Stimulated activated naive CD4-positive, alpha-beta T cell treated with Interleukin-2 at 50 U/mL for 16 hours (primary cell): ENCODE measurements at places on chromosomes 4 and X.

DNA sequence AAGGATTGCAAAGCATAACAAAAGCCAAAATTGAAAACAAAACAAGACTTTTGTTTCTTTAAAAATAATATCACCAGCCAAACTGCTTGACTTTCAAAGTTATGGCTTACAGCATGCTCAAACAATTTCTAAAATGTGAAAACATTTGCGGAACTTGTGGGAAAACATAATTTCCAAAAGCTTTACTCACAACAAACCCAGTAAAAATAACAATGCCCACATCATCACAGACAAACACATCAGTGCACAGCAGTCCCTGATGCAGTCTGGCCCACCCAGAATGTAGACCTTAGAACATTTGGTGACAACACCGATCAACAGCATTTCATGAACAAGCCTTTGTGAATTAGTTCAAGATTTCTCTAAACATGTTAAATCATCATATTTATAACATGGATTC, 98.9 kb downstream of the ARHGAP6 start:
- no peak for DNase-seq

GRCh38 chr4:139568206-139568955, 12.4 kb upstream of the SETD7 start:
- no peak for DNase-seq

GRCh38 chr4:82610041-82610440, 48.3 kb upstream of the TMEM150C start:
- no peak for DNase-seq

DNA sequence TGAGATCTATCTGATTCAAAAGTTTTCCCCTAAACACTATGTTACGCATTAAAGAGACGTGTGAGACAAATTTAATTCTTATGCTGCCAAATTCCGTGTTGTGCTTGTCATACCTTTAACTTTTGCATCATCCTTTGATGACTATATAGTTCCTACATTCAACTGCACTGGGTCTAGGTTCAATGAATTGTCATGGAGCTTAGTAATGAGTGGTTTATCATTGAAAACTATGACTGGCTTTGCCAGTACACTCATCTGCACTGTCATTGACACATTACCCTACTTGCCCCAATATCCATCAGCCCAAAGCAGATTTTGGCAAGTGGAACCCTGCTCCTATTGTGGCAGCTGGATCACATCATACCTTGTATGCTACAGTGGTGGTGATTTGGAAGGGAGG, 882.9 kb upstream of the SLIT2 start:
- no peak for DNase-seq

DNA sequence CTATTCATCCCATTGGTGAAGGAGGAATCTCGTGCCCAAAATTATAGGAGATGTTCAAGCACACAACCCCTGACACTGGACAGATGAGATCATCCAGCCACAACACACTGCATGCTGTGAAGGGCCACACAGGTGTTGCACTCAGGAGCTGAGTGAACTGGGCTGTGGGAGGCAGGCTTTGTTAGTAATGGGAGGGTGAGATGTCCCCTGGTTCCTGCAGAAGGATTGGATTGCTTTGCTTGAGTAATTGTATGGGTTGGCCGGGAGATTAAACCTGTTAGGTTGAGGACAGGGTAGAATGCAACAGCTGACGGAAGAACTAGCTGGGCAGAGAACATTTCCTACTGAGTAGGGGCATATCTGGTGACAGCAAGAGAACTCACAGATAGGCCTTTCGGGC, 152.2 kb downstream of the TACR3 start:
- no peak for DNase-seq

- no peak for DNase-seq
Observed at GRCh38 chr4:8028368-8028767, 88.7 kb upstream of the AFAP1 start.

- no peak for DNase-seq
Observed at GRCh38 chr4:111281219-111281618, 658.3 kb upstream of the PITX2 start.

- no peak for DNase-seq
Observed at GRCh38 chrX:151697522-151697921, 2.3 kb downstream of the PRRG3 start.

DNA sequence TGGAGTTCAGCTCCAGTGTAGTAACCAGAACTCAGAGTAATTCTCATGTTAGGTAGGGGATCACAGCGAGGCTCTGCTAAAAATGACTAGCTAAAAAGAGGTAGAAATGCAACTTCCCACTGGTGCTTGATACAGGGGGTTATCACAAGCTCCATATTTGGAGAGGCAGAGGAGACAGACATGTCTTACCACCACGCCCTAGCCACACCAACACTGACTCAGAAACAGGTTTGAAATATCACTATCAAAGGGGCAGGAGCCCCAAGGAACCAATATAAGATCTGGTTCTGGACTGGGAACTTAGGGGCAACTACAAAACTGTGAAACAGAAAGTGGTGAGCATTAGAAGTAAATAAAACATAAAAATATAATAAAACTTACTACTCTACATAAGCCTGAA, 62.9 kb downstream of the IQCM start:
- no peak for DNase-seq

- no peak for DNase-seq
Observed at GRCh38 chr4:152164561-152164960, 371.3 kb downstream of the FBXW7 start.

GRCh38 chrX:137482136-137482535, 83.8 kb upstream of the ZIC3 start:
- no peak for DNase-seq

DNA sequence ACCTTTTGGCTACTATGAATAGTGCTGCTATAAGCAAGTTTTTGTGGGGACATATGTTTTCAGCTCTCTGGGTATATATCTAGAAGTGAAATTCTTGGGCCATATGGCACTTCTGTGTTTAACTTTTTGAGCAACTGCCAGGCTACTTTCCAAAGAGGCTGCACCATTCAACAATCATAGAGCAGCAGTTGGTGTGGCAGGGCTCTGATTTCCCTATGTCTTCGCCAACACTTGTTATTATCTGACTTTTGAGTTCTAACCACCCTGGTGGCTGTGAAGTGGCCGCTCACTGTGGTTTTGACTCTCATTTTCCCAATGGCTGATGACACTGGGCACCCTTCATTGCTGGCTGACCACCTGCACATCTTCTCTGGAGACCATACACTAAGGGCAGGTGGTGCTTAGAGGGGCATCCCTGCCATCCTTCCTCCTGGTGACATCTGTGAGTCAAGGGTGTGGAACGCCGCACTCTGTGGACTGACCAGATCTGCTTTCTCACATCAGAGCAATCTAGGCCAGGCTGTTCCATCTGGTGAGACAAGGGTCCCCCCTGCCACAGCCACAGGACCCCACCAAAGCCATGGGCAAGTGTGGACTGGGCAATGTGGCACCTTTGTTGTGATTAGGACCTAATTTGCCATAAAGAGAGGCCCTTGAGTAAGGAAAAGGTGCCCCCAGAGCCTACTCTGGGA, 49.6 kb downstream of the ZFYVE28 start:
- no peak for DNase-seq

DNA sequence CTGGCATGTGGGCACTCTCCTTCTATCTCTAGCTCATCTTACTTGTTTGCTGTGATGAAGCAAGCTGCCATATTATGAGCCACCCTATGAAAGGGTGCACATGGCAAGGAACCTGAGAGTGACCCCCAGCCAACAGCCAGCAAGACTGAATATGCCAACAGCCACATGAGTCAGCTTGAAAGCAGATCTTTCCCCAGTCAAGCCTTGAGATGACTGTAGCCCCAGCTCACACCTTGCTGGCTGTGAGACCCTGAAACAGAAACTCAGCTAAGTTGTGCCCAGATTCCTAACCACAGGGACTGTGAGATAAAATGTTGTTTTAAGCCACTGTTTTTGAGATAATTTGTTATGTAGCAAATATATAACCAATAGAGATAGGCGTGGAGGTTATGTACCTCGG, 36.2 kb downstream of the KDM5C start:
- DNase-seq = peak; percentile 14
